ENCODE measurements at places on chromosomes 12 and 14.
A peak's percentile ranks its signal among the peaks of the same experiment; 100 is the strongest.

GRCh38 chr14:101336183-101336582 lies 225.1 kb upstream of the DIO3 start:
- no peak for DNase-seq

DNA sequence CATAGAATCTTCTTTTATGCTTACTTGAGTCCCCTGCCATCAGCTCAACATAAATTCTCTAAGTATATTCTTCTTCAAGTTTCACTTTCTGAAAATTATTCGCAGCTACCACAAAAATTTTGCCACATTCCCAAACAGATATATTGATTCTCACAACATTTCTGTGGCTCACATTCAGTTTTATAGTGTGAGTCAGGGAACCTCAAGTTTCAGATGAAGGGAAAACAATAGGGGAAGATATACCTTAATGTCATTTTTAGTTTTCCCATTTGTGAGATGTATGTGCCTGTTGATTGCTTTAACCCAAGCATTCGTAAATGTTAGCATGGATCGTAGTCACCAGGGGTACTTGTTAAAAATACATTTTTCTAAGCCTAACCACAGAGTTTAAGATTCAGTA lies 465.8 kb downstream of the CCER1 start:
- DNase-seq, result no peak

DNA sequence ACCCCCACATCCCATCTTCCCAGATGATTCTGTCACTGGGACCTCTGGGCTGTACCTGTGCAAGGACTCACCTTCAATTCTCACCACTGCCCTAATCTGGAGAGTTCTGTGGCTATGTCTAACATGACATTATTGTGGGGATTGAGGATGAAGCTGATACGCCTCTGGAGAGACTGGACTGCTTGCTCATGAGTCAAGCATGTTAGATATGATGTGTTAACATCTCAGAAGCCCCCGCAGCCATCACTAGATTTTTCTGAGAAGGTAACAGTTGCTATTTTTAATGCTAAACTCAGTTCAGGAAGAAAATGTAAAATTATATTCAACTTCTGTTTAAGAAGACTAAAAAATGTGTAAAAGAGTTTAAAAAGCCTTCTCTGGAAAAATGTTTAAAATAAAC lies 25.7 kb downstream of the JKAMP start:
- no peak for DNase-seq

GRCh38 chr12:64459394-64459891 lies 7.5 kb downstream of the TBK1 start:
- DNase-seq, result no peak

- DNase-seq, result no peak
These were observed 26.8 kb downstream of the DGLUCY start for GRCh38 chr14:91140672-91141071.

DNA sequence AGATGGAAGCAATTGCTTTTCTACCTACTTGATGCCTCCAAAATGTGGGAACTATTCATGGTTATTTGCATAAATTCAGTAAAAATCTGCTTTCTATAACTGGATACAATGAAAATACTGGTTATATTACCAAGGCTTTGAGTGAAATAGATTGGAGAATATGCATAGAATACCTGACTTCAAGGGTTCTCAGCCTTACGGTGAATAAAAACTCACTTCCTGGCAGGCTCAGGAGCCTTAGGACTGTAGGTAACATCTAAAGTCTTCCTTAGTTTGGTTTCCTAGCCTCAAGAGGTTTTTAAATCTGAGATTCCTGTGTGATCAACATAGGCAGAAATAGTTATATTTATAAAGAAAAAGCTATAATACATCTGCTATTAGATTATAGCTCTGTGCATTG lies 158.6 kb downstream of the SLC41A2 start:
- DNase-seq, result no peak

GRCh38 chr12:103181366-103182152 lies 224.1 kb downstream of the ASCL1 start:
- no peak for DNase-seq

DNA sequence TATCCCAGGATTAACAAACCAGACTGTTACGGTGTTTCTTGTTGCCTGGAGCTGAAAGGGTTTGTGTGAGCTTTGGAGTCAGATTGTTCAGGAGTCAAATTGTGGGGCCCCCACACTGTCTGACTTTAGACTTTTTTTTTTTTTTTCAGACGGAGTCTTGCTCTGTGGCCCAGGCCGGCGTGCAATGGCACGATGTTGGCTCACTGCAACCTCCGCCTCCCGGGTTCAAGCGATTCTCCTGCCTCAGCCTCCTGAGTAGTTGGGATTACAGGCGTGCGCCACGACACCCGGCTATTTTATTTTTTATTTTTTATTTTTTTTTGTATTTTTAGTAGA lies 847 bp downstream of the TSFM start:
- DNase-seq, result no peak

DNA sequence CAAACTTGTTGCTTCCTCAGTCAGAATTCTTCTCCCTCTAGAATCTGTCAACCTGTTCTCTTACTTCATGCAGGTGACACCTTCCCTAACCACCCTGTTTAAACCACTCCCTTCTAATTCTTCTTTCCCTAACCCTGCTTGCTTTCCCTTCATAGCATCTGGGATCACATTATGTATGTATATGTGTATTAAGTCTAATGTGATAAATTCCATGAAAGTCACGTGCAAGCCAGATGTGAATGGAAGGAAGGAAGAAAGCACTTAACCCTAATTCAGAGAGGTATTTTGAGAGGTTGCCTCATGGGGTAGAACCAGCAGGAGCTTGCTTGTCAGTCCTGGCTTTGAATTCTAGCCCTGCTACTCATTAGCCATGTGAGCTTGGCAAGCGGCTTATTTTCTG lies 340.0 kb downstream of the TRHDE start:
- DNase-seq, result no peak

DNA sequence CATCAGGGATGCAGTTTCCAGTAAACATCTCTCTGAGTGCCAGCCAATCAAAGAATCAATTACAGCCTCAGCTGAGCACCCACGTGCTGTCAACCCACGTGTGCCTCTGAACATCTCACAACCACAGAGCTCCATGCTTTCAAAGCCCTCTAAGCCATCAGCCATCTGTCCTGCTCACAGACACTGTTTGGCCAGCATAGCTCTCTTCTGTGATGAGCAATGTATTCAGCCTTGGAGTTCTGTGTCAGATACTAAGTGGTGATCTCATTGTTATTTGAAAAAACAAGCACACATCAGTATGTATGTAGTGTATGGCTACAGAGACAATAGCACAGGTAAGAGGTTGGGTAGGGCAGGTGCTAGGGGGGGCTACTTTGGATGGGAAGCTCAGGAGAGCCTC lies 94.3 kb downstream of the RGS6 start:
- DNase-seq, result no peak

GRCh38 chr12:21323736-21324135 lies 11.0 kb downstream of the SLCO1A2 start:
- DNase-seq, result no peak

- DNase-seq, result no peak
These were observed 4.1 kb downstream of the CD163L1 start for GRCh38 chr12:7439579-7440505.

DNA sequence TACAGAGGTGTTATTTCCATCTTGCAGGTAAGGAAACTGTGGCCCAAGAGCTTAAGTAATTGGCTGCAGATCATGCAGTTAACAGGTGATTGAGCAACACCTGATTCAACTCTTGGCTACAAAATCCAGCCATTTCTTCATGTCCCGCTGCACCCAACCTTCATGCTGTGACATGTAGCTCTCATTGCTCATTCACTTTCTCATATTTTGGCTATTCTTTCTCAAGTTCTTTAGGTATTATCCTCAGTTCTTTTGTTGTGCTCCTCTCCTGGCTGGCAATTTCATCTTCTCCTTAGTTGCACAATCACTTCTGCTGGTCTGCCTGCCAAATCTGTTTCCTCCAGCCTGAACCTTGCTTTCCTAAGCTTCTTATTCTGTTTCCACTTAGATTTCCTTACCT lies 300.8 kb downstream of the SSPN start:
- DNase-seq, result no peak

DNA sequence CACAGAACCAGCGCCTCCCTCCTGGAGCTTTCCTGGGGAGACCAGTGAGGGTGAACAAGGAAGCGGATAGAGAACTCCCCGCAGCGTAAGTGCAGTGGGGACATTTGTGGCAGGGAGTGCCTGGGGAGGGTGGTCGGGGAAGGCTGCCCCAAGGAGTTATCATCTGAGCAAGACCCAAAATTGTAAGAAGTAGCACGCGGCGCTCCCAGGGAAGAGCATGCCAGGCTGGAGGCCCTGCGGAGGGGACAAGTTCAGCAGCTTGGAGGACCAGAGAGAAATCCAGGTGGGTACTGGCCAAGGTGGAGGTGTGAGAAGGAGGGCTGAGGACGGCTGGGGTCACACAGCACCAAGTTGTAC lies 46.2 kb upstream of the RIMBP2 start:
- no peak for DNase-seq

GRCh38 chr12:12004524-12004923 lies 66.2 kb upstream of the BCL2L14 start:
- no peak for DNase-seq

- peak; percentile 62 for DNase-seq
These were observed 5.9 kb upstream of the APOLD1 start for GRCh38 chr12:12779529-12779928.

GRCh38 chr12:26724309-26724702 lies 108.7 kb downstream of the ITPR2 start:
- DNase-seq, result no peak

DNA sequence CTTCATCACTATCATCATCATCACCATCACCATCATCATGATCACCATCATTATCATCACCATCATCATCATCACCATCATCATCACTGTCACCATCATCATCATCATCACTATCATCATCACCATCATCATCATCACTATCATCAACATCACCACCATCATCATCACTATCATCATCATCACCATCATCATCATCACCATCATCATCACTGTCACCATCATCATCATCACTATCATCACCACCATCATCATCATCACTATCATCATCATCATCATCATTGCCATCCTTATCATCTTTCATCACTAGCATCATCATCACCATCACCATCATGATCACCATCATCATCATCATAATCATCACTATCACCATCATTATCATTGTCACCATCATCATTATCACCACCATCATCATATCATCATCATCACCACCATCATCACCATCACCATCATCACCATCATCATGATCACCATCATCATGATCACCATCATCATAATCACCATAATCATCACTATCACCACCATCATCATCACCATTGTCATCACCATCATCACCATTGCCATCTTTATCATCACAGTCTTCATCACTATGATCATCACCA lies 38.1 kb downstream of the SVOP start:
- no peak for DNase-seq

DNA sequence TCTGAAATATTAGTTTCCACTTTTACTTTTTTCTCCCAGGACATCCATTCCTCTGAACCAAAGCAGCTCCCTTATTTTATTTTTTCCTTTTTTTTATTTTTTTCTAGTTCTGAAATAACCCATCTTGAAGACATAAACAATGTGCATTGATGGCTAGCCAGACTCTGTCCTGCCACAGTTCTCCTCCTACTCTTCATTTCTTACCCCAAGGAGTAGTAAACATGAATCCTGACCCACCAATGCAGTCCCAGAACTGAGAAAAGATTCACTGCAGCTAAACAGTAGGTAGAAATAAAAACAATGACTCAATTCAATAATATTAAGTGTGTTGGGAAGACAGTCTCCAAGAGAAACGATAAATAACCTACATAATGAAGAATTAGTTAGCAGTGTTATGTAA lies 65.7 kb upstream of the NOVA1 start:
- DNase-seq, result no peak

GRCh38 chr12:47067771-47068431 lies 11.5 kb upstream of the PCED1B start:
- no peak for DNase-seq

- no peak for DNase-seq
These were observed 86.1 kb downstream of the SLC24A4 start for GRCh38 chr14:92409043-92409442.

DNA sequence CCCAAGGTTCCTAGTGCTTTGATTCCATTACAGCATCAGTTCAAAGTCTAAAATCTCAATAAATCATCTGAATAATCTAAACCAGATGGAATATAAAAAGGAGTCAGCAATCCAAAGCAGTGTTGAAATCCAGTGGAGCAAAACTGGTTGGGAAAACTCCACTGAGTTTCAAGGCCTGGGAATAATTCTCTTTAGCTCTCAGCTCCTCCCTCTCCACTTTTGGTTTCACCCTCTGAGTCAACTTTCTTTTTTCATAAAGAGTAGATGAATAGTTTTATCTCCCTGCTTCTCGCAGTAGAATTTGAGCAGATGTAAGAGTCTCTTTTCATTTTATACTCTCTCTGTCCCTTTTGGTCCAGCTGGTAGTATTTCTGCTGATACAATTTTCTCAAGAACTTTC lies 338.6 kb downstream of the APAF1 start:
- no peak for DNase-seq

DNA sequence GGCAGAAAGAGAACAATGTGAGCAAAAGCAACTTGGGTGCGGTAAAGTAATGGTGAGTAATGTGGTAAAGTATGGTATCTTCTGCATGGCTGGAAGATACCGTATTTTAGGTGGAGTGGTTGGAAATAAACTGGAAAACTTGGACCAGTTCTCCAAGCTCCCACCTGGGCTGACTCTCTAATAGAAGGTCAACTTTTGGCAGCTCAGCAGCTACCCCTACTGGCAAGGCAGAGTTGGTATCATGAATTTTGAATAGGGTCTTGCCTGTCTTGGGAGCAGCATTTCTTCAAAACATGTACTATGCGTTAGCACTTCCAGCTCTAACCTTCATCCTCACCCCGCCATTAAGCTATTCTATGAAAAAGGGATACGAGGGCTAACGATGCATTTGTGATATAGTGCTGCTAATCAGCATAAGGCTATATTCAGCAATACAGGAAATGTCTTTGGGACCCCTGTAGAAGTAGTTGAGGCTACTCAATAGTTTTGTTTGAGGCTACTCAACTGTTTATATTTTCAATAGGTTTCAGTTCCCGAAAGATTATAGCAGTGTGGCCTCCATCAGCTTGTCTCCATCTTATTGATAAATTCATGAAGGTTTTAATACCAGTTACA lies 276.3 kb upstream of the FAR2 start:
- DNase-seq, result peak; percentile 32

GRCh38 chr12:53461059-53461458 lies 9.2 kb downstream of the PCBP2 start:
- no peak for DNase-seq

DNA sequence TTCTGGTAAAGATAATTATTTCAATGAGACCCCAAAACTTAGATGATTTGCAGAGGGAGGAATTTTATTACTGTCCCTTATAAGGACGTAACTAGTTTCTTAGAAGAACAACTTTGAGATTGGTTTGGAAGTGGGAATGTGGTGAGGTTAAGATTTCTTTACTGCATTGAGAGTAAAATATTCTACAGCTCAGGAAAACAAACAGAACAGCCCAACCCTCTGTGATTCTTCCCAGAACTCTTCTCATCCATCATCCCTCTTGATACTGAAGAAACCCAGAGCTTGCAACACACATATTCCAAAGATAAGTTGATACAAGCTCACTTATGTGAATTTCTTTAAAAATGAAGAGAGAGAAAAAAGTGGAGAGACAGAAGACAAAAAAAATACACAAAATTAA lies 234.2 kb downstream of the CRADD start:
- DNase-seq, result no peak
